GM13977 (cell line): ENCODE measurements at places on chromosomes 11 and 22.

DNA sequence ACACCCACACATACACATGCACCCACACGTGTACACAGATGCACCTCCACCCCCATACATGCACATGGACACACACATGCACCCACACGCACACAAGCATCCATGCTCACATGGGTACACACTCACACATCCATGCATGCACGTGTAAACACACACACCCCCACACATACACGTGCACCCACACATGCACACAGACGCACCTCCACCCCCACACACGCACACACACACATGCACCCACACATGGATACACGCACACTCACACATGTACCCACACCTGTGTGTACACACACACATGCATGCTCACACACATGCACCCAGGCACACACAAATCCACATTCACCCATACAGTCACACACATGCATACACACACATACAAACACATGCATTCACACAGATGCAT is 24.5 kb downstream of the CDPF1 start:
- no peak for DNase-seq

- no peak for DNase-seq
Measured at GRCh38 chr22:27111796-27112672, 454.6 kb downstream of the MIAT start.

GRCh38 chr11:130400781-130401483 is 27.5 kb downstream of the ADAMTS8 start:
- DNase-seq = no peak

DNA sequence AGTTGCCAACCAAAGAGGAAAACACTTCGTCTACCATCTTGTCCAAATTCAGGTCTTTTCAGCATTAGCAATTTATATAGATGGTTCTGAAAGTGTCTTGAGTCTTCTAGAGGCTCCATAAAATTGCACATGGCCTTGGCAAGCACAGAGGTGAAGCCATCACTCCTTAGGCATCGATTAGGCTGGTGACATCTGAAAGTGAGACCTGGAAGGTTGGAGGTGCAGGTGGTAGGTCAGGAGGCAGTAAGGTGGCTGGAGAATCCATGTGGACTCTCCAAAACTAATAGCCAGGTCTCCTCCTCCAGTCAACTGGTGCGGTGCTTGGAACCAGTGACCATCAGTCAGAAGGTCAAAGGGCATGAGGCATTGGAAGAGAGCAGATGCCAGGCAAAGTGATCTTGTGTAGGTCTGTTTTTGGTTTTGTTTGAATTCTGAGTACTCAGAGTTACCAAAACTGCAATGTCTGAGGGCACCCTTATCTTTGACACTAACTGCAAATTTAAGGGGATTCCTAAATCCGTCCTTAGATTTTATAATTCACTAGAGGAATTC is 6.6 kb upstream of the APOL2 start:
- DNase-seq = no peak

DNA sequence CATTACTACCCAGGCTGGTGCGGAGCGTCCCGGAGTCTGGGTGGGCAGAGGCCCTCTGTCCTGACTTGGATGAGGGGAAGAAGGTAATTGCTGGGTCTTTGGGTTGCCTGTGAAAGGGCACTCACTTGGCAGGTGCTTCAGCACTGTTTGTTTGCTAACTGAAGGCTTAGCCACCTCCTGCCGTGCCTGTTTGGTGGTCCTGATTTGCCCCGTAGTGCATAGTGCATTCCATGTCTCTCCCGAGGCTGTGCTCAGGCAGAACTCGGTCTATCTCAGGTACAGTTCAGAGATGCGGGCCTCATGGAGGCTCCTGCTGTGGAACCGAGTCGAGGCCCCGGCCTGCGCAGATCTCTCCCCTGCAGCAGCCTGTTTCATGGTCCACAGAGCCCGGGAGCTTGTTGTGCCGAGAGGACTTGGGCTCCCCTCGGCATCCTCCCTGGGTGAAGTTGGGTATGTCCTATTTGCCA is 146.2 kb downstream of the TBC1D22A start:
- no peak for DNase-seq

- no peak for DNase-seq
Measured at GRCh38 chr11:67577951-67578350, 5.7 kb upstream of the GSTP1 start.
